NCI-H2081 (cell line): ENCODE measurements at places on chromosomes 6 and 20.

GRCh38 chr20:53706466-53707370, 113.1 kb upstream of the ZNF217 start:
- DNase-seq: no peak

DNA sequence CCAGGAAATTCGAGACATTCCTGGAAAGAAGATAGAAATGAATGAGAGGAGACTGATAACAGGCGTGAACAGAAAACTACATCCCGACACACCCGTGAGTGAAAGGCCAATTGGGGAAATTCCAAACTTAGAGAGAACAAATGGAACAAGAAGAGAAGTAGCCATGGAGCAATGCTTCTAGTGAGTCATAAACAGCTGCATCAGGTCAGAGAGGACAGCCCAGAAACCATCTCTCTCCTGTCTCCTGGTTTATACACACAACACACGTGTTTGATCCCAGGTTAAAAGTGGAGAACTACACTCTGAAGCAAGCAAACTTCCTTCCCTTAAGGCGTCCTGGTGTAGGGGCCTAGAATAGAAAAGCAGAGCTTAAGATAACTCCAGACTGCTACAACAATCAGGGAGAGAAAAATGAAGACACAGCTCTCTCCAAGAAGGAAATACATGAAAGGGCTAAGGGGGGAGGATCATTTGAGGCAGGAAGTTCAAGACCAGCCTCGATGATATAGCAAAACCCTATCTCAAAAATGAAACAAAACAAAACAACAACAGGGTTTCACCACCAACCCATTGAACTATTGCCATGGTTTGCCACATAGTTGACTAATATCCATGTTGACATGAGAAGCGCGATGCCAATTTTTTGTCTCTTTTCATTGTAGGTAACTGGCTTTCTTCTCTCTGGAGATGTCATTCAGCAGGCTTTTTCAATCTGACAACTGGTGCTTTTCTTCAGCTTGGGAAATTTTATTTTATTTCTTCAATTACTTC, 26.9 kb downstream of the NRN1 start:
- DNase-seq: no peak

- no peak for DNase-seq
Observed at GRCh38 chr20:33984182-33984719, 9.5 kb upstream of the RALY start.

DNA sequence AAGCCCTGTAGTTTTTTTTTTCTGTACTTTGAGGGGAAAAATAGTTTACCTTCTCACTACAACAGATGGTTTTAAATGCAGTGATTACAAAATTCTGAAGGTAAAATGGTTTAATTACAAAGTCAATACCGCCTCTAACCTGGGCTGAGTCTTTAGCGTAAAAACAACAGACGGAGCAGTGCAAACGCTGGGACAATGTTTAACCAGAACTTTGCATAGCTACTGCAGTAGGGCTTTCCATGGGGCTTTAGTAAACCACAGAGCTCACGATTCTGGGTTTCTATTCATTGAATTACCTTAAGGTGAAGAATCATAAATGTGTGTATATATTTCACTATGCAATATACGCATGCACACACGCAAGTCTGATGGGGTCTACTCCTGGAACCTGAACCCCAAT, 77.9 kb downstream of the RFX6 start:
- DNase-seq: peak; percentile 27

GRCh38 chr6:130420911-130421310, 55.1 kb downstream of the TMEM200A start:
- DNase-seq: no peak

- no peak for DNase-seq
Observed at GRCh38 chr6:136249336-136249735, 775 bp downstream of the MTFR2 start.

DNA sequence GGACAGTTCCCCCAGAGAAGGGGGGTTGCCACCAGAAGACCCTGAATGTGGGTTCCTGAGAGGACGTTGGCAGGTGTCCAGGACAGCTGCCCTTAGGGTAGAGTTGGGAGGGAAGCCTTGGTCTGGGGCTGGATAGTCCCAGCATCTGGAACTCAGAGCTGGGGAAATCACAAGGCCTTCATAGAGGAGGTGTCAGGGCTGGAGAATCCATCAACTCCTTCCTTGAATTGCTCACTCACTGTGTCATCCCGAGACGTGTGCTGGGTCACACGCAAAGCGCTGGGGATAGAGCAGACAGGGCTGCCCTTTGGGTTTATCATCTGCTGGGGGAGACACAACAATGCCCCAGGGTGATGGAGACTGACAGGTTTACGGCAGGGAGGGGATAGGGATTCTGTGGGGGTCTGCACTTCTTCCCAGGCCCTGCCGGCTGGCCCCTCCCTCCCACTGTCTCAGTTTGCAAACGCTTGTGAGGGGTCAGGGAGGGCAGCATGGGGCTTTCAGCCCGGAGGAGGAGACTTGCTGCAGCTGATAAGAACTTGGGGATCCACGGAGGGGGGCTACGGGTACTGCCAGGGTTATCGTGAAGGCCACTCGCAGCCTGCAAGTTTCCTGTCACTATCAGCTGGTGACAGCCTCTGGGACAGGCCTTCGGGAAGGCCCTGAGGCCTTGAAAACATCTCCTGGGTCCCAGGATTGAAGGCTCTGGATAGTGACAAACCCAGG, 18.6 kb downstream of the RBM38 start:
- no peak for DNase-seq

DNA sequence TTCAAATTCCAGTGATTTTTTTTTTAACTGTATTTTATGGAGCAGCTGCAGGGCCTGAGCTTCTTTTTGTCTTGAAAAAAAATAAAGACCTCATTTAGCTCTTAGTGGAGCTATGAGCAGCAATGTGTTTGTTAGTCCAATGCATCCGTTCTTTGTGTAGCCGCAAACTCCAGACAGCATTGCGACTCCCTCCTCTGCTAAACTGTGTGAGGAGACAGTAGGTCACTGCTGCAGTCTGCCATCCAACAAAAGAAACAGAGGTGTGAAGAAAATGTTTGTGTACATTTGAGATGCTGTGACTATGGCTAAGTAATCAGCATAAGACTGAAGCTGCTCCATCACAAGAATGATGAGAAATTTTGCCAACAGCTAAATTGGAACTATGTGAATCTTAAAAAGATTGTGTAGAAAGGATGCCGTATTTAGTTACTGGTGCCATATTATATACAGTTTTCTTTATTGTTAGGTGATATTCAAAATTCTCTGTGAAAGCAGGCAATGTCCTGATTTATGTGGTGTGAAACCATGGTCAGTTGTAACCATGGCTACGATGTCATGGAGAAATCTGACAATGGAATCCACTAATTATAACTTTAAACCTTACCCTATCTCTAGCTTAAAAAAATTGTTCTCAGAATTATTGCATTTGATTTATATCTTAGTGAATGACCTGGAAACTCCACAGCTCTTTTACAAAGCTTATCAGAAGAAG, 428.8 kb upstream of the EPHA7 start:
- DNase-seq: peak; percentile 3
